ENCODE measurements at places on chromosomes 5 and 9.

DNA sequence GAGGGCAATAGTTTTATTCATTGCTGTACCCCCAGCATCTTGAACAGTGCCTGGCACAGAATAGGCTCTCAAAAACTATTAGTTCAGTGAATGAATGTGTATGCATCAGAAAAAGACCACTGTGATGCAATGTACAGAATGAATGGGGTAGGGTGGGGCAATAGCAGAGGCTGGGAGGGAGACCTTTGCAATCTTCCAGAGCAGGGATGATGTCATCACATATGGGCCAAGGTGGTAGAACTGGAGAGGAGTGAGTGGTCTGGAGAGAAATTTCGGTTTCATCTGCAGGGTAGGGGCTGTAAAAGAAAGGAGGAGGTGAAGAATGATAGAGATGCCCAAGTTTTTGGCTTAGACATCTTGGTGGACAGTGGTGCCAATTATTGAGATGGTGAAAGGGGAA is 23.4 kb upstream of the ARAP3 start:
- DNase-seq = no peak

DNA sequence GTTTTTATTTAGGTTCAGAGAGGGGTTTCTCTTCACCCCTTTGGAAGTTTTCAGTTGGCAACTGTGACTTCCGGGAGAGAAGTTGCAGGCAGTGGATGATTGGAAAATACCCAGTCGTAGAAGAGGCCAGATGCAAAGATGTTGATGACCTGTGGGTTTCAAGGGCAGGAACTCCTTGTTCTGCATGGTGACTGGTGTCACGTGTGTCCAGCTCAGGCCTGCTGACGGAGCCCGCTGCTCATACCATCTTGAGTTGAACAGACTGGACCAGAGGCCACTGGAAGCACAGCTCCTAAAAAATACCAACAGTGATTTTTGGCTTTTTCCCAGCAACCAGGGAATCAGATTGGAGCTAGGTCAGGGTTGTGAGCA is 243.9 kb upstream of the KLF4 start:
- DNase-seq = no peak

GRCh38 chr5:42555010-42555409 is 131.8 kb downstream of the GHR start:
- no peak for DNase-seq

- DNase-seq = no peak
These were observed 215.1 kb downstream of the C9orf50 start for GRCh38 chr9:129405827-129406213.

DNA sequence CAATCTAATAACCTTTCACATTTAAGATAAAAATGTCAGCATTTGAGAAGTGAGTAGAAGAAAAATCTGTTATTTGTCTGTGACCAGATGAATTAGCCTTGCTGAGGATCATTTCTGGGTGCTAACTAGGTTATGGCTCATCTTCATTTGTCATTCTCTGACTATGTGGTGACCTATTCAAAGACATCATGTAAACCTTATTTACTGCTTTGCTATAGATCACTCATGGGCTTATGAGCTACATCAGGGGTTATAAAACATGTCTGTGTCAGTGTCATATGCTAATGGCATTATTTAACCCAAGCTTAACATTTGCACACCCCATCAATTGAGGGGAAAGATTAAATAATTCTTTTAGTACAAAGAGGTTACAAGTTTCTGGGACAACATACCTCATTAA is 555.5 kb upstream of the CYLC2 start:
- DNase-seq = no peak

Measured in CD4-positive, alpha-beta T cell treated with Interleukin-15 for 1 hour (primary cell).